ENCODE measurements at places on chromosomes 11 and 22.

DNA sequence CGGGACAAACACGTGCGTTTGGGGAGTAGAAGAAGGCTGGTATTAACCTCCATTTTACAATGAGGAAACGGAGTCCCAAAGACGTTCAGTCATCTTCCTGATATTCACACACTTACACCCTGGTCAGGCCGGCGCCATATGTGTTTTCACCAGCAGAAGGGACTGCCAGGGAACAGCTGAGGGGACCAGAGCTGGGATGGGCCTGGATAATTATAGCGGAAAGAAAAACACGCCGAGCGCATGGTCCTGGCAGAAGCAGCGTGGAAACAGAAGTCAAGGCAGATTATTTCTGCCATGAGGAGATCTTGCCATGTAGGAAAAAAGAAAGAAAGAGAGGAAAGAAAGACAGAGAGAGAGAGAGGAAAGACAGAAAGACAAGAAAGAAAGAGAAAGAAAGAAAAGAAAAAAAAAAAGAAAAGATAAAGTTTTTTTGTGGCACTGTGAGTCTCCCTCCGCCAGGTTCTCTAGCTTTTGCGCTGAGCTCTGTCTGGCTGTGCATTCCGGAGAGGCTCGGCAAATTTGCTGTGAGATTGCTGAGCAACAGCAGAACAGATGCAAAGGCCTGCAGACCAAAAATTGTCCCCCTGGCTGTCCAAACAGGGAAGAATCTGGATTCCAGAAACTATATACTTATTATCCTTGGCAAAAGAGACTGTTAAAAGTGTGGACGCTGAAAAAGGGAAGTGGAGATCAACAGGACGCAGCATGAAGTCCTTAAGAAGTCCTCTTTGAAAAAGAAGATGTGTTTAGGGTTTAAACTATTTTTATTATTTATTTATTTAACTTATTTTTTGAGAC, 1.3 kb upstream of the UCP2 start:
- DNase-seq: no peak

DNA sequence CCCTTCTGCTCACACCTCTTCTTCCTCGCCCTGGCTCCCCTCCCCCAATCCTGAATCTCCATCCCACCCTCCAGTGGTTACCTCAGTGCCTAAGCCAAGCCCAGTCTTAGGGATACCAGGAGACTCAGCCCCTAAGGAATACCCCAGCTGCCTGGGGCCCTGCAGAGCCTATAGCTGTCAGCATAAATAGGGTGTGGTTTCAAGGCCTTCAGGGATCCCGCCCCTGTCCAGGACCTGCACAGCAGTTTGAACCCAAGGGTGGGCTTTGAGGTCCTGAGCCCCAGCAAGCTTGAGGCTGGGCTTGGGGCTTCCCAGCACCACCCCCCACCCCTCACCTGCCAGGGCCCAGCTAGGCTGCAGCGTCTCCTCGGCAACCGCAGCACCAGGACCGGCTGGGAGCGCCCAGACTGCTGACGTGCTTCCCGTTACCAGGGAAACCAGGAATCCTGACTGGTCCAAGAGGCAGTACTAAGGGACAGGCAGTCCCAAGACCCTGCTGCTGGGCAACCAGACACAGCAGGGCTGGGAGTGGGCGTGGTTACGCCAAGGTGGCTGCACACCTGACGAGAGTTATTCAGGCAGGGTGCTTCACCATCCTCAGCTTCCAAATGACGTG, 13.7 kb downstream of the APBB1 start:
- no peak for DNase-seq

DNA sequence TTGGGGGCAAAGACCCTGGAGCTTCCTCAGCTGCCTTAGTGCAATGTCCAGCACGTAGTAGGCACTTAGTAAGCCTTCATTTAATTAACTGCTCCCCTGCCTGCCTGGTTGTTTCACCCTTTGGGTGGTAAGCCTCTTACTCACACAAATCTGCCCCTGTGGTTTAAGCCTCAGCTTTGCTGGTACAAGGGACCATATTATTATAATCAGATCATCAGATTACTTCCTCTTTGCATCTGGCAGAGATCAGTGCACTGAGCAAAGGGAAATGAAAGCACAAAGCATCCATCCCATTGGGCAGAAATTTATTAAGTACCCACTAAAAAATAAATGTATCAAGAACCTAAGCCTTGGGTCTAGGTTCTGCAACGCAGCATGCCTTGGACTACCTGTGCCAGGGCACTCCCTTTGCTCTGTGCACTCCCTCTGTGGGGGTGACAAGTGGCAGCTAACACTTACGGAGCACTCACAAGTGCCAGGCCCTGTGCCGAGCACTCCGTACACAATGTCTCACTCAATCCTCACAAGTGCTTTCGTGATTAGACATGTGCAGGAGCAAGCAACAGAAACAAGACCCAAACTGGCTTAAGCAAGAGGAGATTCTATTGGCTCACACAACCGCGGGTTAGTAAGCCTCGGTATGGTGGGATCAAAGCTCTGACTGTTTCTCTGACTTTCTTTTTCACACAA, 34.9 kb upstream of the DAGLA start:
- no peak for DNase-seq

- DNase-seq: no peak
These were observed 32.0 kb downstream of the PDE2A start for GRCh38 chr11:72642043-72642883.

GRCh38 chr11:59221441-59221840, 8.7 kb upstream of the MPEG1 start:
- no peak for DNase-seq

GRCh38 chr11:57812634-57813033, 51.0 kb downstream of the CTNND1 start:
- no peak for DNase-seq

DNA sequence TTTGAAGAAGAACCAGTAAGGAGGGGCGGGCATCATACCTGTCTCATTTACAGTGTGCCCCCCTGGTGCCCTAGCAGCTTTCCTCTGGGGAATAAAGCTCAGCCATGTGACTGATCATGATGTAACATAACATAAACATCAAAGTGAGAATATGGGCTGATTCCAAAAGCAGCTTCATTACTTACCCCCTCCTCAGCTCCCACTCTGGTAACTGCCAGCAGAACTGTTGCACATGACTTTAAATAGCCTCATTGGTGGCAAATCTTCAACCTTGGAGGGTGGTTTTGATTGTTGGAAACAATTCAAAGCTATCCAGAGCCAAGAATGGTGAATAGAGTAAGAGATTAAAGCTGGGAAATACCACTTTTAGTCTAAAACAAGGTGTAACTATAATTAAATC, 384.6 kb downstream of the BUD13 start:
- no peak for DNase-seq

GRCh38 chr11:66568124-66568916, at the start of gene CTSF:
CTSF (minus strand) TSS chr11:66568606; CDS start chr11:66568486, 120 bp downstream.
- DNase-seq: peak; percentile 66

DNA sequence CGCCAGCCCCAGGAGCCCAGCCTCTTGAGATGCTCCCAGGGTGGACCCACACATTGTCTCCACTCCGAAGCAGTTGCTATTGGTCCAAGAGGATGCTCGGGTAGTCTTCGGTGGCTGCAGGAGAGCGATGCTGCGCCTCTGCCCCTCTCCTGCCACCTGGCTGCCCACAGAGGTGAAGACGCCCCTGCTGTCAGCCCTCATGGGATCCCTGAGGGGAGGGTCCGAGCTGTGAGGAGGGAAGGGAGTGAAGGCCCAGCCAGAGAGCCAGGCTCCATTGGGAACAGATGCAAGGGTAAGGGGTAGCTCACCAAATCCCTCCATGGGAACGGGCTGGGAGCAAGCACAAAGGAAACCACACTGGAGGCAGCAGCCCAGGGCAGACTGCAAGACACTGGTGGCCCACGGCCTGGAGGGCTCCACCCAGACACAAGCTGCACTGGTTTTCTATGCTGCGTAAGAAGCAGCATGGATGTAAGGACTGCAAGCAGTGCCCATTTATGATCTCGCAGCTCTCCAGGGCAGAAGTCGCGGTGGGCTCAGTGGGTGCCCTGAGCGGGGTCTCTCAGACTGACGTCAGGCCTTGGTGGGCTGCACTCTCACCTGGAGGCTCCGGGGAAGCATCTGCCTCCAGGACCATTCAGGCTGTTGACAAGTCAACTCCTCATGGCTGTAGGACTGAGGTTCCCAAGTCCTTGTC, 15.7 kb downstream of the TSPAN32 start:
- DNase-seq: no peak

DNA sequence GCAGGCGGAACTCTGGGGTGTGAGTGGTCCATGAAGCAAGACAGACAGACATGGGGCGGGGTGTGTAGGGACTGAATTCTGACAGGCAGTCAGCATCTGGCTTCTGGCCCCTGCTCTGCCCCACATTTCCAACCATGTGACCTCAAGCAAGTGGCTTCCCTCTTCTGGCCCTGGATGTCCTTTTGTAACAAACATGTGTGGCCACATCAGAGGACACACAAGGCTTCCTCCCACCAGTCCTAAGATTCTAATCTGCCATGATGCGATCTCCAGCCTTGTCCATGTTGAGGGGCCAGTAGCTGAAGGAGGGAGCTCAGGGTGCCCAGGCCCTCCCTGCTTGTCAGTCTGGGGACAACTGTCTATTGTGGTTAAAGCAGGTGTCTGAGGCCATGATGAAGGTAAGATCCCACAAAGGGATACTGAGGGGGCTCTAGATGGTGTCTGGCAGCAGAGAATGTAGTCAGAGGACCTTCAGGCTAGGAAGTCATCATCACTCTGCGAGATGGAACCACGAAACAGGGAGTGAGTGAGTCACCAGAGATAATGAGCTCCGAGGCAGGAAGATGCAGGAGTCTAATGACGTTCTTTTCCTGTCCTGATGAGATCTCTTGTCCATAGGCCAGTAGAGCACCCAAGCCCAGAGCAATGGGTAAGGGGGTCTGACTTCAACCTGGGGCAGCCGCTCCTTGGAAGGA, 27.4 kb downstream of the DRD2 start:
- DNase-seq: peak; percentile 58

Measured in activated CD4-positive, alpha-beta T cell treated with anti-CD3 and anti-CD28 coated beads, Interleukin-2, Interleukin-4, amounts not matched to agents 100 ng/mL and 50 ng/mL, durations not matched to agents 16 hours and 8 hours (primary cell).